Fibroblast of lung (primary cell): ENCODE measurements at places on chromosomes 13 and 19.

DNA sequence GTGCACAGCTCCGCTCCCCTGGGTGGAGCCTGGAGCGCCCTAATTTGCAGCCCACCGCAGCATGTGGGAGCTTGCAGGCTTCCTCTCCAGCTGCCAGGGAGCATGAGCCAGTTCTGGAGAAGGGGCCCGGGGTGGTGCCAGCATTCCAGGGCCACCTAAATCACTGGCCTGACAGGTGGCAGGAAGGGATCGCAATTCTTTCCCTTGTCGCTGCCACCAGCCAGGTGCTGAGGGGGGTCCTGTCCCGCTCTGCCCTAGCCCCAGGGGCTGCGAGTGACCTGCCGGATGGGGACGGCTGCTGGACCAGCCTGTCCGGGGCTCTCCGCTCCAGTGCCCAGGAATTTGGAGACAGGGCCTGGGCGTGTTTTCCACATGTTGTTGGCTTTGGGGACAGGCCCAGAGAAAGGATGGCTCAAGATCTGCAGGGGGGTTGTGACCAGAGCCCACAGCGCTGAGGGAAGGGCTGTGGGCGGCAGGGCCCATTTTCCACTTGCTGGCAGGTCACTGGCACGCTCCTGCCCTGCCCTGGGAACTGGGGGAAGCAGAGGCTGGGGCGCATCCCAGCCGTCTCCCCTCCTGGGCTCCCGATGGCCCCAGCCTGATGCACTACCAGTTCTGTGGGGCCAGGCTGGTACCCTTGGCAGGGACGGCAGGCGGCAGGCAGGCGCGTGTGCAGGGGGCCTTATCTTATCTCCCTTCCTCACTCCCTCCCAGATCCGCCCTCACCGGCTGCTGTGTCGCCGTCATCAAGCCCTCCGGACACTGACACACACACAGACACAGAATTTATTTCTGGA lies 9.5 kb downstream of the NDUFA11 start:
- H3K27ac ChIP-seq = no peak overlapping the region
- no peaks in the 10 kb centered on the region for H3K27me3 ChIP-seq
- peaks cover 6% of the 10 kb centered on the region for H3K4me1 ChIP-seq

GRCh38 chr13:45196622-45197021 lies 4.2 kb downstream of the KCTD4 start:
- no peak overlapping the region for H3K27ac ChIP-seq
- H3K4me1 ChIP-seq = peaks cover 13% of the 10 kb centered on the region
- DNase-seq = peak; percentile 75
- H3K4me3 ChIP-seq = no peak overlapping the region

GRCh38 chr13:99218969-99219368 lies 18.3 kb downstream of the UBAC2 start:
- H3K4me1 ChIP-seq = no peaks in the 10 kb centered on the region
- H3K27me3 ChIP-seq = no peaks in the 10 kb centered on the region
- H3K4me3 ChIP-seq = no peak overlapping the region
- no peak for DNase-seq
- no peaks in the 10 kb centered on the region for H3K36me3 ChIP-seq

DNA sequence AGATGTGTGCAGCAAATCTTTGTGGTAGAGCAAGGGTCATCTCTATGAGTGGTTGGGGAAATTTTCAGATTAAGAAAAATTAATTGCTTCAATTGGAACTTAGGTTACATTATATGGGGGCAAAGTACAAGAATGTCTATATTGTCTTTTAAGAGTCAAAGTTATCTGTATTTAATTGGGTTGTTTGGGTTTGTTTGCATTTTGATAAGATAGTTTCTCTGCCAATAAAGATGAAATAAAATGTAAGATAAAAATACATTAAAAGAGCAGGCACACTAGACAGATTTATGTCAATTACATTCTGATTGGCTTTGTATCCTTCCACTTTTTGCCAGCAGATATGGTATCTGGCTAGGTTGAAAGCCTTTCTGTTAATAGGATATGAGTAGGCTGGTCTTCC lies 317.2 kb downstream of the OXGR1 start:
- no peak overlapping the region for H3K27ac ChIP-seq
- H3K36me3 ChIP-seq = no peaks in the 10 kb centered on the region
- H3K4me3 ChIP-seq = no peak overlapping the region
- no peaks in the 10 kb centered on the region for H3K27me3 ChIP-seq

DNA sequence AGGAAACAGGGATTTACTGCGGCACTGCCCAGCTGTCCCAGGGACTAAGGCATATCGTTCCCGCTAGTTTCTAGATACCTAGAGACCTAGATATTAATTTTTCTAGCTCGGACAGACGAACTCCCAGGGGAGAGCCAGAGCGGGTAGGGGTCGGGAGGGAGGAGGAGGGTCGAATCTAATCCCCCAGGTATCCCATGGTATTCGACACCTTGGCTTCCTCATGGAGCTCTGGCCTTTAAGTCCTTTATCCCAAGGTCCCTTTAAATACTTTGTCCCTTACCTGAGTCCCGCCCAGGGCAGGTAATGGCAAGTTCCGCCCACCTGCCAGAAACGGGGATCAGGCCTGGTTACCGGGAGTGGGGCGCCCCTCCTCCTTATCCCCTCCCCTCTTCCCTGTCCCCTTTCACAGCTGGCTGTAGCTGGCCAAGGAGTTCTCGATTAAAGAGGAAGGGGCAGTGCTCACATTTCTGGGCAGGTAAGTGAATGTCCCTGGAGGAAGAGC lies at the start of gene PRRG2:
TSS of gene PRRG2 (plus strand) at position 310 of the 502 bp plus-strand sequence. CDS start 1,904 bp downstream, outside the sequence.
- H3K4me3 ChIP-seq = peak within 1 kb of the TSS; percentile 92
- H3K4me1 ChIP-seq = peaks cover 5% of the 10 kb centered on the region
- H3K27ac ChIP-seq = peak within 1 kb of the TSS; percentile 55
- no peaks in the 10 kb centered on the region for H3K27me3 ChIP-seq

DNA sequence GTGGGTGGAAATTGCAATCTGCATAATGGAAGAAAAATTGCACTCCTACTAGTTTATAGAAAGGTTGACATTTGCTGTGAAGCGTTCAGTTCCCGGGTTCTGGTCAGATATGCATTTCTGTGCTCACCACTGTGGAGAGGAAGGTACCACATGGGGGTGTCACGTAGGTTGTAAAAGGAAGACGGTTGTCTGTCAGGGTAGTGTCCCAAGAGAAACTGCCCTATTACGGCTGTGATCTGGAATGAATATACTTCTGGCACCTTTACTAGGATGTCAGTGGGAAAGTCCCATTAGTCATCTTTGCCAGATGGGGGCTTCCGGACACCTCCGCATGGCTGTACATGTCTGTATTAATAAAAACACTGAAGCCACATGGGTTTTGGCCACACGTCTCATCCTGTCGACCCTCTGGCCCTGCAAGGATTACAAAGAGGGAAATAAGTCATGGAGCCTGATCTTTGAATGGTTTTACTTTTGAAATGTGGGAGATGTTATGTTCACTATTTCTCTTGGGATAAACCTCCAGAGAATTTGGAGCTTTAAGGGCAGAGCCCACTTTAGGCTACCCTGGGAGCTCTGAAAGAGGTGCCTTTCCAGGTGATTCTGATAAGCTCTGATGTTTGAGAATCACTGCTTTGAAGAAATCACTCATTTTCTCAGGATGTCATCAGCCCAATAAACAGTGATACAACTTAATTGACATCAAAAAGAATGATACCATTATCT lies 133.9 kb downstream of the AKAP11 start:
- no peaks in the 10 kb centered on the region for H3K36me3 ChIP-seq
- H3K4me3 ChIP-seq = no peak overlapping the region
- peaks cover 3% of the 10 kb centered on the region for H3K27me3 ChIP-seq
- H3K27ac ChIP-seq = no peak overlapping the region
- DNase-seq = no peak
- H3K4me1 ChIP-seq = no peaks in the 10 kb centered on the region

- no peaks in the 10 kb centered on the region for H3K27me3 ChIP-seq
- peak within 1 kb of the TSS; percentile 56 for H3K4me3 ChIP-seq
- H3K36me3 ChIP-seq = no peaks in the 10 kb centered on the region
- H3K4me1 ChIP-seq = peaks cover 9% of the 10 kb centered on the region
- DNase-seq = peak; percentile 84
Observed at GRCh38 chr19:18683109-18683957, at the start of gene CRTC1. Gene CRTC1 (plus strand): TSS chr19:18683680. CDS start chr19:18683703, 23 bp downstream.

GRCh38 chr19:36423925-36424324 lies 5.5 kb upstream of the ZFP82 start:
- H3K4me3 ChIP-seq = no peak overlapping the region
- H3K27ac ChIP-seq = no peak overlapping the region
- H3K36me3 ChIP-seq = no peaks in the 10 kb centered on the region
- DNase-seq = no peak
- no peaks in the 10 kb centered on the region for H3K4me1 ChIP-seq
- no peaks in the 10 kb centered on the region for H3K27me3 ChIP-seq

- DNase-seq = peak; percentile 92
- peaks cover 2% of the 10 kb centered on the region for H3K27me3 ChIP-seq
- no peak overlapping the region for H3K27ac ChIP-seq
- H3K4me3 ChIP-seq = no peak overlapping the region
Observed at GRCh38 chr19:9597027-9597426, 12.7 kb upstream of the ZNF121 start.

DNA sequence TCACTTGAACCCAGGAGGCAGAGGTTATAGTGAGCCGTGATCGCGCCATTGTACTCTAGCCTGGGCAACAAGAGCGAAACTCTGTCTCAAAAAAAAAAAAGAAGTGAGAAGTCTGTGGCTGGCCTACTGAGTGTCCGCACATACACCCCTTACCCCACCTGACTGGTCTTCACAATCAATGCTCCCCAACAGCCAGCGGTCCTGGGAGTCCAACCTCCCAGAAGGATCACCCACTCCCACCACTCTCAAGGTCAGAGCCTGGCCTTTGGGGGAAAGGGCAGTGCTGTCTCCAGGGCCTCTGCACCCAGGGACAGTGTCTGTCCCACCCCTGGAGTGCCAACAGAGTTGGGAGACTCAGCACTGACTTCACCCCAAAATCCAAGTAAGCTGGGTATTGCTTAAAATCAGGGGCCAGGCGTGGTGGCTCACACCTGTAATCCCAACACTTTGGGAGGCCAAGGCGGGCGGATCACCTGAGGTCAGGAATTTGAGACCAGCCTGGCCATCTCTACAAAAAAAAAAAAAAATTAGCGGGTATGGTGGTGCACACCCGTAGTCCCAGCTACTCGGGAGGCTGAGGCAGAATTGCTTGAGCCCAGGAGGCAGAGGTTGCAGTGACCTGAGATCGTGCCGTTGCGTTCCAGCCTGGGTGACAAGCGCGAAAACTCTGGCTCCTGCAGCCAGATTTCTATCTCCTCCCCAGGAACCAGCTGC lies 2.3 kb upstream of the CD320 start:
- H3K36me3 ChIP-seq = peaks cover 9% of the 10 kb centered on the region
- H3K27ac ChIP-seq = no peak overlapping the region
- H3K27me3 ChIP-seq = no peaks in the 10 kb centered on the region
- no peak for DNase-seq
- peaks cover 9% of the 10 kb centered on the region for H3K4me1 ChIP-seq

GRCh38 chr19:2982983-2983350 lies 5.6 kb downstream of the TLE6 start:
- peaks cover 7% of the 10 kb centered on the region for H3K27me3 ChIP-seq
- no peaks in the 10 kb centered on the region for H3K36me3 ChIP-seq
- H3K4me3 ChIP-seq = no peak overlapping the region
- peak; percentile 93 for DNase-seq
- H3K4me1 ChIP-seq = peaks cover 11% of the 10 kb centered on the region

DNA sequence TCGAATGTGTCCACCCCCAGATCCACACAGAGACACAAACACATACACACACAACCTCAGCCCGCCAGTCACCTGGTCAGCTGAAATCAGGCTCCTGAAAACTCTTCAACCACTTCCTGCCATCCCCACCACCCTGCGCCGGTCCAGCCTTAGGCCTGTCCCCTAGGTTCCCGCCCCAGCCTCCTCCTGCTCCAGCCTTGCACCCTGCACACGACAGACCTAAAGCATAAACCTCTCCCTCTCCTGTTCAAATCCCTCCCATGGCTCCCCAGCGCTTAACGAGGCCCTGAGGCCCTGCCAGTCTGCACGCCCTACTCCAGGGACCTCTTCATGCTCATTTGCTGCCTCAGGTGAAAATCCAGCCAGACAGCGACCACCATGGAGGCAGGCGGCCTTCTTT lies 7.1 kb downstream of the PNMA8B start:
- no peak for DNase-seq
- H3K4me1 ChIP-seq = peaks cover 7% of the 10 kb centered on the region
- H3K27me3 ChIP-seq = peaks cover 18% of the 10 kb centered on the region
- H3K36me3 ChIP-seq = no peaks in the 10 kb centered on the region
- H3K4me3 ChIP-seq = no peak overlapping the region

DNA sequence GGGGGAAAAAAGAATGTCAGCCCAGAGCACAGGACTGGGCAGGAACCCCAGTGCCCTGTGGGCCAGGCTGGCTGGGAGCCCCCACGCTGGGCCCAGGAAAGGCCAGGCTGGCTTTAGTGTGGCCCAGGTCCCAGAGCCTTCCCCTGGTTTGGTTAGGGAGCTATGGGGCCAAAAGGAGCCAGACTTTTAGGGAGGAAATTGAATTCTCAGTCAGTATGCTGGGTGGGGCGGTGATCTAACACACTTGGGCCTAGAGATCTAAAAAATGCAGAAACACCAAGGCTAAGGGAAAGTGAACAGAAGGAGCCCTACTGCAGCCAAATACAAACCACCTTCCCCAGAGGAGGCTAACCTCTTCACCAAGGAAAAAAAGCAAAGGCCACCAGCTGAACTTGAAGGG lies 137.5 kb downstream of the CRYL1 start:
- H3K36me3 ChIP-seq = no peaks in the 10 kb centered on the region
- H3K4me1 ChIP-seq = no peaks in the 10 kb centered on the region
- H3K27ac ChIP-seq = no peak overlapping the region
- DNase-seq = no peak

GRCh38 chr19:3593156-3593555 lies 7.9 kb downstream of the GIPC3 start:
- no peaks in the 10 kb centered on the region for H3K36me3 ChIP-seq
- no peaks in the 10 kb centered on the region for H3K27me3 ChIP-seq
- DNase-seq = no peak
- H3K4me3 ChIP-seq = no peak overlapping the region
- no peak overlapping the region for H3K27ac ChIP-seq
- H3K4me1 ChIP-seq = no peaks in the 10 kb centered on the region

GRCh38 chr13:101868585-101869469 lies 416.4 kb downstream of the ITGBL1 start:
- no peaks in the 10 kb centered on the region for H3K36me3 ChIP-seq
- no peak overlapping the region for H3K4me3 ChIP-seq
- no peaks in the 10 kb centered on the region for H3K4me1 ChIP-seq

- H3K27me3 ChIP-seq = no peaks in the 10 kb centered on the region
- no peaks in the 10 kb centered on the region for H3K4me1 ChIP-seq
- no peaks in the 10 kb centered on the region for H3K36me3 ChIP-seq
- H3K27ac ChIP-seq = no peak overlapping the region
- DNase-seq = no peak
Observed at GRCh38 chr13:55000844-55001243, 1972.2 kb downstream of the OLFM4 start.

DNA sequence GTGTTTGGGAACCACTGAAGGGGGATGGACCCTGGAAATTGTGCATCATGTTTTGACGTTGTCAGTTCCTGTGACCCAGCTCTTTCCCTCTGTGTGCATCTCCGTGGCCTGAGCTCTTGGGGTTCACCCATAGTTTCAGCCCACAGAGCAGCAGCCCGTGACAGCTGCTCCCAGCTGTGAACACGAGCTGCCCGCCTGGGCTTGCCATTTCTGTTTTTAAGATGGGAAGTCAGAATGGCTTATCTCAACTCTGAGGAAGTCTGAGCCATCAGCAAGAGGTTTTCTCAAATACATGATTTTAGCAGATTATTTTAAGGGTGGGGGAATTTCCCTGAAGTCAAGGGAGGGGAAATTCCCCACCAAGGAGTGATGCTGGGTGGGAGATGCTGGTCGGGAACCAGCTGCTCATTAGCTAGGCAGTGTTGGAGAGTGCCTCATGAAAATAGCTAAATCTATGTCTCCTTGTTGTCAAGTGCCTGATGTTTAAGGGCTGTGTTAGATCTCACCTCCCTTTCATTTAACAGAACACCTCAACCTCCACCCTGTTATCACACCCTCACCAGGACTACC lies 34.8 kb upstream of the C1QTNF9 start:
- H3K27me3 ChIP-seq = no peaks in the 10 kb centered on the region
- no peak overlapping the region for H3K4me3 ChIP-seq
- no peak for DNase-seq
- H3K4me1 ChIP-seq = peaks cover 6% of the 10 kb centered on the region
